ENCODE measurements at places on chromosomes 2 and 18.

GRCh38 chr2:236830926-236831325 lies 254.8 kb upstream of the COPS8 start:
- DNase-seq, result no peak

- no peak for DNase-seq
Observed at GRCh38 chr2:54768772-54769428, 45.4 kb downstream of the EML6 start.

DNA sequence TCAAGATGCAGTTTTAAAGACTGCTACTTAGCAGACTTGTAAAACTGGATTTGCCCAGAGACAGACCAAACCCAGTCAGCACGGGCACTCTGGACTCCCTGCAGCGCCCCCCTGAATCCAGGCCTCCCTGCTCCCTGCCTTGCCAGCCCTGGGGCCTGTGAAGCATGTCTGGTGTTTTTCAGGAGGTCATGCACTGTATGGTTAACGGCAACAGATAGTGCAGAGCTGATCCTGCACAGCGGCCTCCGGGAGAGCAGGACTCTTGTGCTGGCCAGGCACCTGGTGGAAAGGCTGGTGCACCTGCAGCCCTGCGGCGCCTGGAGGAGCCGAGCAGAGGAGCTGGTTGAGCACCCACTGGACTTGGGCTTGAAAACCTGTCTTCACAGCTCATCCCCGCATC lies 30.4 kb downstream of the HDAC4 start:
- no peak for DNase-seq

GRCh38 chr2:39996653-39997080 lies 217.6 kb upstream of the THUMPD2 start:
- DNase-seq, result no peak

- DNase-seq, result no peak
Observed at GRCh38 chr18:34875150-34875549, 165.1 kb downstream of the DTNA start.

- no peak for DNase-seq
Observed at GRCh38 chr2:240957656-240958365, 40.6 kb upstream of the SNED1 start.

DNA sequence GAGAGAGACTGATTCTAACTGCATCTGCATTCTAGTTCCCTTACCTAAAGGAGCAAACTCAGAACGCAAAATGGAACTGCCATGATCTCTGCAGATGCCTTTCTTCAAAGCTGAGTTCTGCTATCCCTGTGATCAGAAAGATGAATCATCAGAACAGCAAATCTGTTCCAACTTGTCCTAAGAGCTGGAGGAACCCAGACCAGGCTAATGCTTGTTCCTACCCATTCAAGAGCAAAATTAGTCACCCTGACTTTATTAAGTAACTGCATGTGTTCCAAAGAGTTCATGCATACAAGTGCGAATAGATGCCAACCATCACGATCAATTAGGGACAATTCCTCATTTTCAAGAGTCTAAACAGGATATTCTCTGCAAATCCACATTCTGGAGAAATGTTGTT lies 46.5 kb downstream of the MBP start:
- no peak for DNase-seq
